ENCODE measurements at places on chromosomes 5 and 9.

DNA sequence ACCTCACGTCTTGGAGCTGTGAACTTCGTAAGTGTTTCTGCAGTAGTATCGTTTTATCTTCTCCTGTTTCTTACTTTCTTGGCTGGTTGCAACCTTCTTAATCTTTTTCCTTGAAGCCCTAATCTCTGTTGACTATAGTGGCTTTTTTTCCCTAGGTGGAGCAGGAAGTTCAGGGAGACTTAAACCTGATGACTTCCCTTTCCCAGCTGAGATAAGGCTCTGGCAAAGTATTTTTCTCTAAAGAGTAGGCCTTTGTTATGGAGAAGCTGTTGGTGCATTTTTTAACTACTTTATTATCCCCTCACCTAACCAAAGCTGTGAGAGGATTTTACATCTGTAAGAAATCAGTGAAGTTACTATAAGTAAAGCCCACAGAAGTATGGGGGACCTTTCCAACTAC is 723.1 kb upstream of the RIOK2 start:
- no peak for DNase-seq

GRCh38 chr5:138849439-138849838 is 25.7 kb downstream of the LRRTM2 start:
- DNase-seq = no peak

- no peak for DNase-seq
Observed at GRCh38 chr5:34688015-34688810, 32.1 kb downstream of the RAI14 start.

DNA sequence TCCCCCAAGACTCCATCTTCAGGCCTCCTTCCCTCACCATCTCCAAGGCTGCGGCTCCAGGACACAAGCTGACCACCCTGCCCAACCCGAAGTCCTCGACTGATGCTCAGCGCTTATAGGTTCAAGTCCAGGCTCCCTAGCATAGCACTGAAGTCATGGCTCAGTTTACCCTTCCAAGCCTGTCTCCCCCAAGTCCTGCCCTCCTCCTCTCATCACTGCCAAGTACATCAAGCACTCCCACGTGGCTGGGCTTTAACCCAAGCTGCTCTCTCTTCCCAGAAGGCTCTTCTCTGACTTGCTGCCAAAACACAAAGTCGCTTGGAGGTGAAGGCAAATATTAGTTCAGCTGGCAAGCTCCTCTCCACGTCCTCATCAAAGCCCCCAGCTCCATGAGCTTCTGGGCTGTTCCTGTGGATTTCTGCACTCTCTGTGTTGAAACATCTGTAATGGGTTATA is 22.1 kb upstream of the MARCHF6 start:
- DNase-seq = no peak

GRCh38 chr5:35458824-35459207 is 158.8 kb upstream of the SPEF2 start:
- DNase-seq = no peak

DNA sequence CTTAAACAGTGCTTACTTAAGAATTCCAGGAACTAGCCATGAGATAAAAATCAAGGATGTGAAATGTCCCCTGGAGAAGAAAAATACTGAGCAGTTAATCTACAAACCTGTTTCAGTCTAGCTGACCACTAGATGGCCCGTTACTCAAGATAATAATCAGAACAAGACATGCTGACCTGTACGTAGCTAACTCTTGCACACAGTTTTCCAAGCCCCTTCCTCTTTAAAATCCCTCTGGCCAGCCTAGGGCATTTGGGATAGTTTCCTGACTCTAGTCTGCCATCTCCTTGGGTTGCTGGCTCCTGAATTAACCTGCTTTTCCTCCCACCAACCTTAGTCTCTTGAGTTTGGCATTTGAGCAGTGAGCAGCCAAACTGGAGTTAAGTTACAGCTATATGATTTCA is 59.2 kb upstream of the TRAF1 start:
- DNase-seq = peak; percentile 22

GRCh38 chr9:70046274-70047070 is 2.8 kb downstream of the MAMDC2 start:
- DNase-seq = no peak

DNA sequence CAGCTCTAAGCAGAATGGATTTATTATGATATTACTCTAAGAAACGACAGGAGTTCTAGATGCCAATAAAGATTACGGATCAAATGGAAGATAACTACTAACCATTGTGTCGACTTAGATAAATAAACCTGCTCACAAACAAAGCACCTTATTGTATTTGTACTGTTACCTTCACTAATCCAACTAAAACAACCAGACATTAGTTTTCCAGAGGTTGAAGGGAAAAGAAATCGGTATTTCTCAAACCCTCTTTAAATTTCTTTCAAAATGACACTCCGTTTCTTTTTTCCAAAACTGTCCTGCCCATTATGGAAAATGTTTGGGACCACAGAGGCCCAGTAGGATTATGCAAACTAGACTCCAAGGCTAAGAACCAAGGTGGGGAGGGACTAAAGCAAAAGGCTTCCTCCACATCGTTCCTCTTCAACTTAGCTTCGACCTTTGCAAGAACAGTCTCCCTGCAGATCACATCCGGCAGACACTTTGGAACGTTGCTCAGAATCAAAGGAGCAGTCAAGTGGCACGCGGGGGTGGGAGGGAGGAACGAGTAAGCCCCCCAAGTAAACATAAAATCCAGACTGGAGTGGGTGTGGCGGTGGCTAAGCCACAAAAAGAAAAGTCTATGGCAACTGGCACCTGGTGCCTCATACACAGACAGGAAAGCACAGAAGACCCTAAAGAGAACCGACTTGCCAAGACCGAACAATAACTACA is 2.7 kb downstream of the MLLT3 start:
- no peak for DNase-seq

DNA sequence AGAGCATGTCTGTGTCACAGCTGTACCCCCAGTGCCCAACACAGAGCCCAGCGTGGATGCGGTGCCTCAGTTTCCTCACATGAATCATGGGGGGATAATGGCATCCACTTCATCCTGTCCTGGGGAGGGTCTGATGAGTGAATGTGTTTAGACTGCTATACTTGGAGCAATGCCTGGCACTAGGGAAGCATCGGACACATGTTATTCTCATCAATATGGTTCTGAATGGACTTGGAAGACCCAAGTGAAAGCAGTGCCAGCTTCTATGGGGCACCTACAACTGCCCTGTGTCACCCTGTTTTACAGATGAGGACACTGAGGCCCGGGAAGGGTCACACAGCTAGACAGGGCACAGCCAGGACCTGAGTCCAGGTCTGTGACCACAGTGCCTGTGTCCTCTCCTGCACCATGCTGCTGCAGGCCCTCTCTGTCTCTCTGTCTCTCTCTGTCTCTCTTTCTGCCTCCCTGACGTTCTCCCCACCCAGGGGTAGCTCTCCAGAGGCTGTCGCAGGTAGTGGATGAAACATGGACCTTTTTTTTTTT is 42.3 kb upstream of the NEK6 start:
- no peak for DNase-seq

GRCh38 chr9:76036762-76037161 is 146.3 kb downstream of the PCSK5 start:
- DNase-seq = no peak

GRCh38 chr5:177094224-177095087 is 7.7 kb downstream of the FGFR4 start:
- DNase-seq = no peak

GRCh38 chr9:91803151-91803940 is 146.7 kb downstream of the ROR2 start:
- no peak for DNase-seq

DNA sequence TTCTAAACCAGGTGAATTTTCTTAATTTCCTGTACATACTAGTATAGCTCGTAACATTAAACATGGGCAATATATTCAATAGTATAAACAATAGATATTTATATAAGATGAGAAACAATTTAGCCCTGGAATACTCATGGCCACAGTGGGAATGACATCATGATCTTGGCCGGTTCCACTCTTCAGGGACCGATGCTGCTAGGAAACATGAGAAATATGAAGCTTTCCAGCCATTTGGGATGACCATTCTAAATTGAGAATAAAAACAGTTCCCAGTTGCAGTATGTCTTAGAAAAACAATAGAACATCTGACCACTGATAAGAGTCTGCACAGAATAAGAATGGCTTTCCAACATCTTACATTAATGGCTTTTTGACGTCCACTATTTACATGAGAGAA is 33.3 kb upstream of the SLCO6A1 start:
- DNase-seq = no peak

DNA sequence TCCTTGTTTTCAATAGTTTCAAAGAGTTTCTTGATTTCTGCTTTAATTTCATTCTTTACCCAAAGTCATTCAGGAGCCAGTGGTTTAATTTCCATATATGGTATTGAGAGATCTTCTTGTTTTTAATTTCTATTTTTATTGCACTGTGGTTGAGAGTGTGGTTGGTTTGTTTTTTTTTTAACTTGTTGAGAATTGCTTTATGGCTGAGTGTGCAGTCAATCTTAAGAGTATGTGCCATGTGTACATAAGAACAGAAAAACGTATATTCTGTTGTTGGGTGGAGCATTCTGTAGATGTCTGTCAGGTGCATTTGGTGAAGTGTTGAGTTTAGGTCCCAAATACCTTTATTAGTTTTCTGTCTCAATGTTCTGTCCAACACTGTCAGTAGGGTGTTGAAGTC is 26.7 kb upstream of the IPPK start:
- no peak for DNase-seq

DNA sequence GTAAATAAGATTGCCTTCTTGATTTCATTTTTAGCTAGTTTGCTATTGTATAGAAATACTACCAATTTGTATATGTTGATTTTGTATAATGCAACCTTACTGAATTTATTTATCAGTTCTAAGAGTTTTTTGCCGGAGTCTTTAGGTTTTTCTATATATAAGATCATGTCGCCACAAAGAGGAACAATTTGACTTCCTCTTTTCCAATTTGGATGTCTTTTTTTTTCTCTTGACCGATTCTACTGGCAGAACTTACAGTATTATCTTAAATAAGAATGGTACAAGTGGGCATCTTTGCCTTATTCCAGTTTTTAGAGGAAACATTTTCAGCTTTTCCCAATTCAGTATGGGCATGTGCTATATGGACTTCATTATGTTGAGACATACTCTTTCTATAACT is 624.7 kb upstream of the ACO1 start:
- no peak for DNase-seq

DNA sequence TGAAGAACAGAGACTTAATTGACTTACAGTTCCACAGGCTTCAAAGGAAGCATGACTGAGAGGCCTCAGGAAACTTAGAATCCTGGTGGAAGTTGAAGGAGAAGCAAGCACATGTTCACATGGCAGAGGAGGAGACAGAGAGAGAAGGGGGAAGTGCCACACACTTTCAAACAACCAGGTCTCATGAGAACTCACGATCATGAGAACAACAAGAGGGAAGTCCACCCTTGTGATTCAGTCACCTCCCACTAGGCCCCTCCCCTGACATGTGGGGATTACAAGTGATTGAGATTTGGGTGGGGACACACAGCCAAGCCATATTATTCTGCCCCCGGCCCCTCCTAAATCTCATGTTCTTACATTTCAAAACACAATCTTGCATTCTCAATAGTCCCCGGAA is 19.5 kb downstream of the NR3C1 start:
- no peak for DNase-seq

GRCh38 chr9:76313771-76314170 is 80.5 kb downstream of the RFK start:
- no peak for DNase-seq

DNA sequence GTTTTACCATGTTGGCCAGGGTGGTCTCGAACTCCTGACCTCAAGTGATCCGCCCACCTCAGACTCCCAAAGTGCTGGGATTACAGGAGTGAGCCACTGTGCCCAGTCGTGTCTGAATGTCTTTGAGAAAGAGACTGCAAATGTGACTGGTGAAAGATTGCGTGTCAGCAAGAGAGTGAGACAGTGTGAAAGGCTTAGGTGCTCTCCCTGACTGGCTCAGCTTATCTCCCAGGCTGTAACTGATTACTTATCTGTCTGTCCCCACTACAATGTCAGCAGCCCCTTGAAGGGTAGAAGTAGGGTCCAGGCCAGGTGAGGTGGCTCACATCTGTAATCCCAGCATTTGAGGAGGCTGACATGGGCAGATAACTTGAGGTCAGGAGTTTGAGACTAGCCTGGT is 3.4 kb upstream of the FGFR4 start:
- no peak for DNase-seq

- no peak for DNase-seq
Observed at GRCh38 chr9:123283048-123283408, 14.6 kb upstream of the STRBP start.

DNA sequence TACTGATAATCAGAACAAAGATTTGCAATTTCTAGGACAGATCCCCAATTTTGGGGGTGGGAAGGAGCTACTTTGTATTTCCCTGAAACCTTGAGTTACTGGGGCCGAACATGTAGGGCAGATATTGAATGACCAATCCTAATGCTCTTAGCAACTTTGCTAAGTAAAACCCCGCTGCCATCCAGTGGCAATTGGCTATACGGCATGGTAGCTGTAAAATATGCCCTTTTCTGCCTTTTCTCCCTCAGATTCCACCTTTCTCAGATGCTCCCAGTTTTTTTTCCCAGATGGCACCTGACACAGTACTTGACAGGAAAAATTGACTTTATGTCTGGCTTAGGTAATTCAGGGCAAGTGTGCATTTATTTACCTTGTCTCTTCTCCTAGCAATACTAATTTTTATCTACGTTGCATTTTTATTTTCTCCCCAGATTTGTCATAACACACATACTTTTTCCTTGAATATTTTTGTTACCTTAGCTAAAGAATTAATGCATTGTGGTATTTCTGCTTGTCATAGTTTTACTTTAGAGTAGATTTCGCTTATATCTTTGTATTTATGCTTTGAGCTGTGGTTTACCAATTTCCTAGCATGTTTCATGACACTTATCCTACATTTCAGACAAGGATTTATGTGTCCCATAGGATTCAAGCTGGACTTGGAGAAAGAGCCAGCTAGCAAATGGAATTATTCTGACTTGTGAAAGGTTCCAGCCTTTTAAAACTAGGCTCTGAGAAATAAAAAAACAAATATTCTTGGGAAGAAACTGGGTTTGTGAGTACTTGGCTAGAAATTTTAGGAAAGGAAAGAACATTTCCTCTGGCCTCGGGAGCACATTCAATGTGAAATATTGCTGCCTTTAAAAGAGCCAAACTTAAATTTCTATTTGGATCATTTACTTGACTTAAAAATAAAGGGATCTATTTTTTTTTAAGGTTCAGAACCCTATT is 37.4 kb downstream of the PIK3R1 start:
- DNase-seq = no peak

DNA sequence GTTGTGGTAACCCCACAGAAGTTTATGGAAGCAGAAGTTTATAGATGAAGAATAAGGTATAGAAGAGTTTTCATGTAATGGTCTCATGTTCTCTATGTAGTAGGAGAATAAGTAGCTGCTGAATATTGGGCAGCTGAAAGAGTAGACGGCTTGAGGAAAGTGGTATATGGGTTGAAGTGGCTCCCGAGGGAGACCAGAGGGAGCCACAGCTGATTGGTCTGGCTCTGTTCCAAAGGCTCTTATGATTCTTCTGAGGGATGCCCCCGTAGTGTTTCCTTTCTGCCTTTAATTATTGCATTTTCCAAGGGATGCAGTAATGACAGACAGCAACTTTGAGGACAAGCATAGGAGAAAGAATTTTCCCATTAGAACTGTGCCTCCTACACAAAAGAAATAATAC is 30.1 kb upstream of the TENT2 start:
- no peak for DNase-seq

- DNase-seq = no peak
Observed at GRCh38 chr9:79660615-79661014, 88.8 kb downstream of the TLE4 start.

Measured in epithelial cell of proximal tubule (primary cell).